ENCODE measurements at places on chromosomes 12 and 14.

DNA sequence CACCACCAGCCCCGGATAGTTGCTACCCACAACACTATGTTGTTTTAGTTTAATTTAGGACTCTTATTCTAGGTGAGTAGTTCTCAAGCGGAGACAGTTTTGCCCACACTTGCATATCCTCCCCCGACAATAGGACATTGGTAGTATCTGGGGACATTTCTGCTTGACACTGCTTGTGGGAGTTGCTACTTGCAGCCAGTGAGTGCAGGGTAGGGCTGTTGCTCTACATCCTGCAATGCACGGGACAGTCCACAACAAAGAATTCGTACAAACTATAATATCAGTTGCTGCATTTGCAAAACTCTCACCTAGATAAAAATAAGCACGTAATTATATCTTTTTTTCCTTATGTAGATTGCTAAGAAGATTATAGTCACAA lies 111.8 kb upstream of the DNM1L start:
- DNase-seq = no peak

GRCh38 chr14:92984082-92984788 lies 61.3 kb downstream of the CHGA start:
- DNase-seq = no peak

DNA sequence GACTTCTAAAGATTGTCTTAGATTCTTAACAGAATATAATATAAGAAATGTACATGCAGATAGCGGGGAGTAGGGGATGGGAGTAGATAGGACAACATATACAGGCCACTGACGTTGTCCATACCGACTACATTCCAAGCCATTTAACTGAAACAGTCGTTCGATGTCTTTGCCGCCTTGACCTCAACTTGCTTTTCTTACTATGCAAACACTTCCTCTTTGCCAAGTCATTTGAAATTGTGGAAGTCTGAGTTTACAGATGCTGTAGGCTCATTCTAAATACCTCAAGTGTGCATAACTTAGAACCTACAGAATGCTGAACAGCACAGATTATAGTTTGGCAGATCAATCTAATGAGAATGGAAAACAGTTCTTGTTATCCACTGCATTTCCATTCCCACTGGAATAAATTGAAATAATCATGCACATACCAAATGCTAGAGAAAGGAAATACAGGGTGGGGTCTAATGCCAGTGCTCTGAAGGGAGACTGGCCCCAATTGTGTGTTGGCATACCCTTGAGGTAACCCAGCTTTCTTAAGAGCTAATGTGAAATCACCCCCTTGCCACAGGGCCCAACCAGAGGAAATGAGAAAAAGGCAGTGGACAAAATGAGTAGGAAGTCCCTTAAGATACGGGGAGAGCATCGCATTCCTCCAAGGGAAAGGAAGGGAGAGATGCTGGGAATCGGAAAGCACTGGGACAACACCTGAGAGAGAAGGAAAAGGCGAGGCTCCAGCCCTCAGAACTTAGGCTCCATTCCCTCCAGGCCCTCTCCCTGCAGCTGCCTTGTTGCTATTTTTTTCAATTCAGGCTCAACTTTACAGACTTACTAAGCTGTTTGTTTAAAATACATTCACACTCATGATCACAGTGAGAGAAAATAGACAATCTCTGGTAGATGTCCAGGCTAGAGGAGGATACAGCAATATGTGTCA lies 380.9 kb upstream of the TMTC1 start:
- no peak for DNase-seq

DNA sequence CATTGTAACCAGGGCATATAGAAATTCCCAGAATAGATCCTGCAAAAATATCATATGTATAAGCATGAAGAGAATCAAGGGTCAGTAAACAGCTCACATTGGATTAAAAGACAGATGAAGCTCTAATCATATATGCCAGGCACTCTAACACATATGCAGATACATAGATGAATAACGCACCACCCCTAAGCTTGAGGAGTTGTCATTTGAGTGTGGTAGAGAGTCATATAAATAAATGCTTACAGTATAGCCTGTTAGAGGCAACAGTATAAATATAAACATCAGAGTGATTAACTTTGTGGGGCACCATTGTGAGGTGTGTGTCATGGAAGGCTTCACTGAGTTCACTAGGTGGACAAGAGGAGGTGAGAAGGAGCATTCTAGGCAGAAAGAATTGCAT lies 346.7 kb upstream of the PRICKLE1 start:
- no peak for DNase-seq

- peak; percentile 30 for DNase-seq
Observed at GRCh38 chr12:12723681-12724420, 6.7 kb downstream of the CDKN1B start.

GRCh38 chr14:76753541-76754198 lies 7.6 kb upstream of the VASH1 start:
- DNase-seq = no peak

DNA sequence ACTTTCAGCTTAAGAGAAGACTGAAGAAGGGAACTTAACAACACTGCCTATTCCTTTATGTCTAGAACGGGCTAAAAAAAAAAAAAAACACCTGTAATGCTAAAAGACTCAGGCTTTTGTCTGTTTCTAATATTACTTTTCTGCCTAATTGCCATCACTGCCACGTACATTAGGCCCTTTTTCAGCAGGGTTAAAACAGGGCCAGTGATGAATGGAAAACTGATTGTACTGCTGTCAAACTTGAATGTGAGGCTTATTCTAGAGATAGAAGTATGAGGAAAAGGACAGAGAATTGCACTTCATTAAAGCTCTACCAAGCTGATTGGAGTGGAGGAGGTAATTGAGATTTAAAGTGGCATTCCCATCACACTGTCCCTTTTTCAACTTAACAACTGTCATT lies 535.8 kb downstream of the PRKD1 start:
- DNase-seq = no peak

GRCh38 chr14:19823178-19823577 lies 19.6 kb downstream of the OR4N2 start:
- DNase-seq = no peak

- no peak for DNase-seq
Observed at GRCh38 chr12:43676183-43676813, 82.3 kb downstream of the PUS7L start.

DNA sequence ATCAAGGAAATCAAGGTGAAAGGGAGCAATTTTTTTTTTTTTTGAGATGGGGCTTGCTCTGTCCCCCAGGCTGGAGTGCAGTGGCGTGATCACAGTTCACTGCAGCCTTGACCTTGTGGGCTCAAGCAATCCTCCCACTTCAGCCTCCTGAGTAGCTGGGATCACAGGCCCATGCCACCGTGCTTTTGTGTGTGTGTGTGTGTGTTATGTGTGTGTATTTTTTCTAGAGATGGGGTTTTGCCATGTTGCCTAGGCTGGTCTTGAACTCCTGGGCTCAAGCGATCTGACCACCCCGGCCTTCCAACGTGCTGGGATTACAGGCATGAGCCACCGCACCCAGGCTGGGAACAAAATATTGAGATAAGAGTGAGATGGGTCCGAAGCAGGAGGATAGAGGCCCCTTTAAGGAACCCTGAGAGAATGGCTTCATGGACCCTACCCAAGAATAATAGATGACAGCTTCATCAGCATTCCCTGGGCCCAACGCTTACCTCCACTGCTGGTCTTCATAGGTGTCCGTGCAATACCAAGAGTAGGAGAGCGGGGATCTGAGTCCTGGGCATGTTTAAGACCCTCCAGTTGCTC lies 1.0 kb downstream of the CDCA3 start:
- DNase-seq = no peak

GRCh38 chr12:72030277-72030676 lies 91.6 kb downstream of the TPH2 start:
- no peak for DNase-seq

- DNase-seq = no peak
Observed at GRCh38 chr12:42790761-42791151, 201.2 kb upstream of the PRICKLE1 start.

DNA sequence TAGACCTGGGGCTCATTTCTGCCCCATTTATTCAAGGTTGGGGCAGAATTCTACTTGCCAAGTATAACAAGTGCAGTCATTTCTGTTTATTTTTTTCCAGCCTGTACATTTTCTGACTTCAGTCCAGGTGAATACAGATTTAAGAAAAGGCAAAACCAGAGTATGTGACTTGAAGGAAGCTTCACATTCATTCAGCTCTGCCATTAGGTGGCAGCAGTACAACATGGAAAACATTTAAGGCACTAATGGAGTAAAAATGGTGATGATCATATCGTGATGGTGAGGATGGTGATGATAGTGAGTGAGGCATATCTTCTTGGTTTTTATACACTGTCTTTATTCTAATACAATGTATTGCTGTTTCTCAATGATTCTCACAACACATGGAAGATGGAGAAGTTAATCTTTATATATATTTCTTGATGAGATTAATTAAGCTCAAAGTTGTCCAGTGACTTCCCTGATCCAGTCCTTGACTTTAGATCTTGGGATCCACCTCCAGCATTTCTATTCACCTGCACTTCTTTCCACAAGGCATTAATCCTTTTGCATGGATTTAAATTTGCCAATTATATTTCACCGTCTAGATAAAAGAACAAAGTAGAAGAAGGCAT lies 176.7 kb upstream of the SEL1L start:
- DNase-seq = no peak

- DNase-seq = no peak
Observed at GRCh38 chr14:28406196-28406595, 360.4 kb upstream of the FOXG1 start.

DNA sequence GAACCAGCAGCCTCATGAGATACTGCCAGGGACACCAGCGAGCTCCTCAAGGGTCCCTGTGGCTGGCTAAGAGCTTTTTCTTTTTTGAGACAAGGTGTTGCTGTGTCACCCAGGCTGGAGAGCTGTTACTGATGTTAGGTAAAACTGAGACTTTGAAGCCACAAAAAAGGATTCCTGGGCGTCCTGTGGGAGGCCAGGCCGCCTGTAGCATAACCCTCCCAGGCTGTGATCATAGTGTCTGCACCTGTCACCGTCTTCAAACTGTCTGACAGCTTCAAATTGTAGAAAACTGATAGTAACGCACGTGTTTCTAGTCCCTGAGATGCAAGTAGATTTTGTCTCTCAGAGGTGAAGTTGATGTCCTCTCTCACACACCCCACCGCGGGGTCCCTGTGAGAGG lies 4.1 kb downstream of the ZFYVE21 start:
- DNase-seq = no peak

DNA sequence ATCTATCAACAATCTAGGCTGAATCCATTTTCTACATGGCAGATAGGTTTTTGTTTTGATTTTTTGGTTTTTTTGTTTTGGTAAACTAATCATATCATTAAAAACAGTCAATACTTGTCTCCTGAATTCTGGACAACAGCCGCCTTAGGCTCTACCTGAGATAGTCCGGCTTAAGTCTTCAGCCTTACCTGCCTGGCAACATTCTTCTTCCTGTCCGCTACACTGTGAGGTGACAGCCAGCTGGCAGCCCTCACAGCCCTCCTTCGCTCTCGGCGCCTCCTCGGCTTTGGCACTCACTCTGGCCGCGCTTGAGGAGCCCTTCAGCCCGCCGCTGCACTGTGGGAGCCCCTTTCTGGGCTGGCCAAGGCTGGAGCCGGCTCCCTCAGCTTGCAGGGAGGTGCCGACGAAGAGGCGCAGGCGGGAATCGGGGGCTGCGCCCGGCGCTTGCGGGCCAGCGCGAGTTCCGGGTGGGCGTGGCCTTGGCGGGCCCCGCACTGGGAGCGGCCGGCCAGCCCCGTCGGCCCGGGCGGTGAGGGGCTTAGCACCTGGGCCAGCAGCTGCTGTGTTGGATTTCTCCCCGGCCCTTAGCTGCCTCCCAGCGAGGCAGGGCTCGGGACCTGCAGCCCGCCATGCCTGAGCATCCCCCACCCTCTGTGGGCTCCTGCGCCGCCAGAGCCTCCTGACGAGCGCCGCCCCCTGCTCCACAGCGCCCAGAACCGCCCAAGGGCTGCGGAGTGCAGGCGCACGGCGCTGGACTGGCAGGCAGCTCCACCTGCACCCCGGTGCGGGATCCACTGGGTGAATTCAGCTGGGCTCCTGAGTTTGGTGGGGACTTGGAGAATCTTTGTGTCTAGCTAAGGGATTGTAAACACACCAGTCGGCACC lies 49.0 kb downstream of the MDGA2 start:
- DNase-seq = no peak

DNA sequence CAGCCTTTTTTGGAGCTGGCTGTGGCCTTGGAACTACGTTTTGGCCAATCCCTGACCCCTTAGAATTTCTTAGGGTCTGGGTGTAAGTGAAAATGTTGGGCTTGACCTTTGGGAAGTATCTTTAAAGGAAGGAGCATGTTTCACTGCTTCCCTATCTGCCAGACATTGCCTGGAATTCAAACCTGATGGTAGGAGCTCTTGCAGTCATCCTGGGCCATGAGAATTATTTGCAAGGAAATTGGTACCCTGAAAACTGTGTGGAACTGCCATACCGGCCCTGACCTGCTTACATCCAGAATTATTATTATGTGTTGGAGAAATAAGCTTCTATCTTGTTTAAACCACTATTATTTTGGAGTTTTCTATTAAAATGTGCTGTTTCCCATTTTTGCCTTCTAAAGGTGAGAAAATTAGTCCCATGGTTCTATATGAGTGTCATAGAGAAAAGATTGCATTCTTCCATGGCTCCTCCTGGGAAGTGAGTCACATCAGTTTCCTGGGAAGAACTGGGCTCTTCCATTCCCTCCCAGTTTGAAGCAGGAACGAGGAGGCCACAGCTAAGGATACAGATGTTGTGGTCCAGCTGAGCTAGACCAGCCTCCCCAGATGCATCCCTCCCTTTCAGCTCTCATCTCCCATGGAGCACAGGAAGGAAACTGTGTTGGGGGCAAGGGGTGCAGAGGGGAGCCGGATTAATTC lies 9.5 kb upstream of the PGF start:
- no peak for DNase-seq

- DNase-seq = no peak
Observed at GRCh38 chr12:90695415-90695814, 259.6 kb downstream of the CCER1 start.

DNA sequence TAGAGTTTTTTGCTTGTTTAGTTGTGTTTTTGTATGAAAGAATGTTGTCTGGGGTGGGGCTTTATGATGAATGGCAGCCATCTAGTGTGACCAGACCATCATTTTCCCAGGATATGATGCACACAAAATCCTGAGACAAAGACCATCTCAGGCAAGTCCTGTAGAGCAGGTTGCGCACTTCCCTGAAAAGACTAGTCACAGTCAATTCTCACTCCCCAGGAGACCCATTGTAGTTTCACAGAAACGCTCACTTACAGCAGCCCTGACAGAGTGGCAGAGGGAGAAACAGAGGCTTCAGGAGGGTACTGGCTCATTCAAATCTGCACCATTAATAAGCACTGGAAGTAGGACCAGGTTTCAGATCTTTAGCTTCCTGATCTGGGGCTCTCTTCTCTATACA lies 183.2 kb downstream of the TMEM117 start:
- no peak for DNase-seq

Data from stimulated activated CD4-positive, alpha-beta T cell treated with anti-CD3 and anti-CD28 coated beads, Interleukin-1b, Interleukin-23, amount 100 ng/mL, for 48 hours (primary cell).